Inflammatory macrophage (primary cell): ENCODE measurements at places on chromosomes 7 and 10.

DNA sequence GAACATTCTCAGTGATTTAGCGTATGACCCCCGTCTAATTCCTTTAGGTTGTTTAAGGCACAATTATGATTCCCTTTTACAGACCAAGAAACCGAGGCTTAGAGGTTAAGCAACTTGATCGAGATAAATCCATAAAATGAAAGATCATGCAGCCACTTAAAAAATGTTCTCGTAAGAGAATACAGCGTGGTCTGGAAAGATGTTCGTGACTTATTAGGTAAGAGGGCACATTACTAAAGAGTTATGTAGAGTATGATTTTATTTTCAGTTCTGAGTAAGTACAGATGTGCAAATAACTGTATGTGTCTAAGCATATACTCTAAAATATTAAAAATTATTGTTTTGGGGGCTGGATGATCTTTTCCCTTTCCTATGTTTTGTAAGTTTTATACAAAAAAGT, 575.1 kb downstream of the PARD3 start:
- DNase-seq = no peak

DNA sequence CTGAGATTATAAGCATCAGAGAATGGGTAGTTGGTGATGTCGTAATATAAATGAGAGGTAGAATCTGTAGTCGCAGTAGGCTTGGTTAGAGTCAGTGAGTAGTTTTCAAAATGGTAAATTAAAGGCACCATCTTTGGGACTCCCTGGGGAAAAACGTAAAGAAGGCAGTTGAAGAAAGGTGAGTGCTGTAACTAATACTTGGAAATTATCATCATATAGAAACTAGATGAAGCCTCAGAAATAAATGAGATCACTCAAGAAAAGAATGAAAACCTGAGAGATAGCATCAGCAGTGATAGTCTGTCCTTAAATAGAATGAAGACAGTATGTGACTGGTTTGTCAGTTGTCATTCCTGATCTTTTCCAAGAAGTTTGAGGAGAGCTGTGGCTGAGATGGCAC, 23.8 kb downstream of the PALS2 start:
- no peak for DNase-seq

GRCh38 chr7:176786-177459, 15.4 kb upstream of the FAM20C start:
- no peak for DNase-seq

GRCh38 chr7:105911961-105912575, 35.7 kb upstream of the ATXN7L1 start:
- no peak for DNase-seq

GRCh38 chr10:103448746-103449145, 3.4 kb downstream of the CALHM2 start:
- DNase-seq = peak; percentile 63

DNA sequence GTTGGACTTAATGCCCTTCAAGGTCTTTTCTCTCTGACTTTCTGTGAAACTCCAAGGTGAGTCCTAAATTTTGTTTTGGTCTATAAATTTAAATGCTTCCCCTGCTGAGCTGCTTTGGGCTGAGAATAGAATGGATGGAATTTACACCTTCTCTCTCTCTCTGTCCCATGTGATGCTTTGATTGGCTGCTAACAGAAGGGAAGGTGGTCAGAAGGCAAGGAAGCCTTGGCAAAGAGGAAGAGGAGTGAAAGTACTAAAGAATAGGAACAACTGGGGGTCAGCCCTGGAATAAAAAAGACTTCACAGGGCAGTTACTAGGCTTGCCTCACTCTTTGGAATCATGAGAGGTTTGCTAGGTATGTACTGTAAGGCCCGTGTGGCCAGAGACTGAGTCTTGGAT, 260.2 kb downstream of the AUTS2 start:
- DNase-seq = no peak

- no peak for DNase-seq
These were observed 17.9 kb downstream of the NMT2 start for GRCh38 chr10:15150563-15150962.

- DNase-seq = no peak
These were observed 350.1 kb downstream of the PRPF18 start for GRCh38 chr10:13936826-13937225.

- no peak for DNase-seq
These were observed 35.8 kb upstream of the CDK1 start for GRCh38 chr10:60742512-60742911.

DNA sequence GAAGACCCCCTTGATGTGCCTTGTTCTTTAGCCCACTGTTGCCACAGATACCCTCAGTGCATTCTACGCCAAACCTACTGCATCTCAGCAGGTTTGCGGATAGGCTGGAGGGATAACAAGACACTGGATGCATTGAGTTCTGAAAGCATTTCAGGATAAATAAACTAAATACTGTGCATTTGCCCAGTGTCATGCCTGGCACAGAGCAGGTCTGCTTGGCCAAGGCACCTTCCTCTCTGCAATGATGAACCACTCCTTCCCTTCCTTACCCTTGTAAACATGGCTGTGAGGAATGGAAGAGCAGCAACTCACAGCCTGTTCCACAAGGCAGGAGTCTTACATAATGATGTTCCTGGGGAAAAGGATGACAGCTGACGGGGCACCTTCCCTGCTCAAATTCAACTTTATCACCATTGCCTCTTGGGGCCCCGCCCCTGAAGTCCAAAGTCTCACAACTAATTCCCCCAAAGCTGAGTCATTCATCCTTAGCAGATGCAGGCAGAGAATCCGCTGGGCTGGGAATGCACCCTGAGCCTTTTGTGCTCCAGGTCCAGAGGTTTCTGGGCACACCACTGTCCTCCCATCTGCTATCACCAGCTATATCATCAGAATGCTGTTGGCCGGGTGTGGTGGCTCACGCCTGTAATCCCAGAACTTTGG, 11.6 kb downstream of the DDX56 start:
- DNase-seq = no peak

DNA sequence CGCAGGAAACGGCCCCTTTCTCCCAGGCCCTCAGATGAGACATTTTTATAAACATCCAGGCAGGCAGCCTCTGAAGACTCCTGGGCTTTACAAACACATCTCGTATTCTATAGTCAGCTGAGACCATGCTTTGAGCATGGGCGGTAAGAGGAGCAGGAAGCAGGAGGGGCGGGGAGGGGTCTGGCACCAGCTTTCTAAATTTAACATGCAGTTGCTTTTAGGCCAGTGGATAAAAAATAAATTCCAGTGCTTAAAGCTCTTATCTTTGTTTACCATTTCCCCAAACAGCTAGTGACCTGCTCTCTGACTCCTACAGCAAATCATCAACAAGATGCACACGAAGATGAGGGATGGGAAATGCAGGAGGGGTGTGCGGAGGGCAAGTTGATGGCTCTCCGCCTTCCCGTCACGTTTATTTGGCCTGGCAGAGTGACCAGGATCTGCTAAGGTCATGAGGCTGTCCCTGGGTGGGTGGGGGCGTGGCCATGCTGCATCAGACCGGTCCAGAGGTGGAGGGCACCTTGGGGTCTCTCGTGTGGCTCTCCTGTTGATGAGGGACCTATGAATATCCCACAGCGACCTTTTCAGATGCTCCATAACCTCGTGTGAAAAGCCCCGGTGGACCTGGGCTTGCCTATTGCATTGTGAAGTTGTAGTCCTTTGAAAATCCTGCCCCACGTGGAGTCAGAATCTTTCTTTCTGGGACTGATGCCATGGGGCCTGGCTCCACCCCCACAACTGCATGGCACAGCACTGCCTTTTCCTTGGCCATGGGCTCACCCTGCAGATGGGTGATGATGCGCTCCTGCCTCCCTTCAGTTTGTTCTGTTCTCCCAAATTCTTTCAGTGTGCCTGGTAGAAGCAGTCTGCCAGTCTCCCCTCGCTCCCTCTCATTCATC, 67.5 kb downstream of the PARP12 start:
- DNase-seq = no peak
